ENCODE measurements at places on chromosomes 12 and 14.

- DNase-seq: no peak
Measured at GRCh38 chr14:99522934-99523703, 41.9 kb downstream of the CCNK start.

GRCh38 chr14:106489112-106489881, 962.9 kb downstream of the TMEM121 start:
- no peak for DNase-seq

- no peak for DNase-seq
Measured at GRCh38 chr12:96327346-96327745, 72.9 kb downstream of the CDK17 start.

- DNase-seq: peak; percentile 99
Measured at GRCh38 chr12:105107494-105108371, at the start of gene WASHC4. Gene WASHC4 (plus strand): TSS chr12:105107731. CDS start chr12:105107801, 70 bp downstream.

DNA sequence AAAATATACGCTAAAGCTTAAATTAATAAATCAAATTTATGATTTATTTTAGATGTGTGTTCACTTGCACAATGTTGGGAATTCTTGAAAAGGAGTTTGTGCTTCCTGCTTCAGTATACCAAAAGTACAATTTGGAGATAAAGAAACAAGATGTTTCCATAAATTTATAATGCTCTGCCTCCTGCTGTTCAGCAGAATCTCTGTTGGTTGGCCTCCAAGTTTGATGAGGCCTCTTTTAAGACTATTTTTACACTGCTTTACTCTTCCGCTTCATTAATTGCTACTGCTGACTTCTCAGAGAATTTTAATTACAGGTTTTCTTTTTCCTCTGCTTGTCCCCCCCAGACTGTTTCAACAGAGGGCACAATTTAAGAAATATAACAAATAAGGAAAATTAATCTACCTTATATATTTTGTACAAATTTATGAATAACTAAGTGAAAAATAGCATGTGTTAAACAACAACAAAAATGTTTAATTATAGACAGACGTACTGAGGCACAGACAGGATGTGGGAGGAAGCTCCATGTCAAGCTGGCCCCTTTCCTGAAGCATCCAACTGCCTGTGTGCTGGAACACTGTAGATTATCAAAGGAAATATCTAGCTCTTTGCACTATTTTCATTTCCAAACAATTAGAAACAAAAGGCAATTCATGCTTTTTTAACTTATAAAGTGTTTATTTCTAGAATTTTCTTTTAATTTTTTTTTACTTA, 83.9 kb downstream of the PIK3C2G start:
- no peak for DNase-seq

DNA sequence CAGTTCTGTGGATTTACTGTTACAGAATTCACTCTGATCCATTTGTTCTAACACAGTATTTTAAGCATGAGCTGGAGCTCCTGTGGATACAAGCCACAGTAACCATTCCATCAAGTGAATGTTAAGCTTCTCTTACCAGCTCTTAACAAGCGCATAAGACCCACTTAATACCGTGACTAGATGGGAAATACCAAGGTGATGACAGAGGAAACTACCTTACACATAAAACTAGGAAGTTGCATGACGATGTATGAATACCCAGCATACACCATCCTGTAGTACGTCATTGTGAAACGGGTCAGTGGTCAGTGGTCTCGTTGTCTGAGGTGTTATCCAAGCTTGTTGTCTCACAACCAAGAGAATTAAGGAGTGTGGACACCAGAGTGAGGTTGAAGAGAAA, 2.0 kb upstream of the GALC start:
- peak; percentile 56 for DNase-seq

DNA sequence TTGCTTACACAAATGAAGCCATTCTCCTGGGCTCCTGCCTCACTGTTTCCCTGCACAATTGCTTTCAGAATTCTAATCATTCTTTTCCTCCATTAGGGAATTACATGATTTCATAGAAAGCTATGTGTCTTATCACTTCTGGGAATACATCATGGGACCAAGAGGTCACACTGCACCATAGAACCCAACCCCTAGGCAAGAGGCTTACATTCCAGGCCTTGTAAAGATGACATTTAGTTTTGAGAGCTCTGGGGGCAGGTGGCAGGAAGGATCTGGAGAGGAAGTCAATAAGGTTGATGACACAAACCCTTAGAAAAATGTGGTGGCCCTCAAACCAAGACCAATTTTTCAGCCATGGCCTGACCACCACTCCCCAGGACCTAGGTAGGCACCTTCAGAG, 57.1 kb downstream of the NUAK1 start:
- DNase-seq: no peak

- no peak for DNase-seq
Measured at GRCh38 chr12:4011597-4011996, 138.4 kb upstream of the PARP11 start.

DNA sequence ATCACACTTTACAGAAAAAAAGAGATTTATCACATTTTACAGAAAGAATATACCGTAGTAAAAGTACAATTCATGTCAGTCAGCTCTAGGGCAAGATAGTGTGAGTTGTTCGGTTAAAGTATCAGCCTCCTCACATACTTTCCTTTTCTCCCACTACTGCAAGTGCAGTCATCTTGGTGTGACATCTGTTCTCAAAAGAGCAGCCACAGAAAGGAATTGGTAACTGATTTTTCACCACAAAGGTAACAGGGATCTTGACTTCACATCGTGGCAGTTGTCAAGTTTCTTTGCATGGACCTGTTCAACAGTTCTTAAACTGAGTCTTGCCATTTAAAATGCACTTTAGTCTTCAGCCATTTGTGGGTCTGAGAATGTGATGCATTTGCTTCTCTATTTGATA, 5.0 kb upstream of the E2F7 start:
- DNase-seq: peak; percentile 52

GRCh38 chr14:53062856-53063255, 90.3 kb downstream of the DDHD1 start:
- DNase-seq: no peak

DNA sequence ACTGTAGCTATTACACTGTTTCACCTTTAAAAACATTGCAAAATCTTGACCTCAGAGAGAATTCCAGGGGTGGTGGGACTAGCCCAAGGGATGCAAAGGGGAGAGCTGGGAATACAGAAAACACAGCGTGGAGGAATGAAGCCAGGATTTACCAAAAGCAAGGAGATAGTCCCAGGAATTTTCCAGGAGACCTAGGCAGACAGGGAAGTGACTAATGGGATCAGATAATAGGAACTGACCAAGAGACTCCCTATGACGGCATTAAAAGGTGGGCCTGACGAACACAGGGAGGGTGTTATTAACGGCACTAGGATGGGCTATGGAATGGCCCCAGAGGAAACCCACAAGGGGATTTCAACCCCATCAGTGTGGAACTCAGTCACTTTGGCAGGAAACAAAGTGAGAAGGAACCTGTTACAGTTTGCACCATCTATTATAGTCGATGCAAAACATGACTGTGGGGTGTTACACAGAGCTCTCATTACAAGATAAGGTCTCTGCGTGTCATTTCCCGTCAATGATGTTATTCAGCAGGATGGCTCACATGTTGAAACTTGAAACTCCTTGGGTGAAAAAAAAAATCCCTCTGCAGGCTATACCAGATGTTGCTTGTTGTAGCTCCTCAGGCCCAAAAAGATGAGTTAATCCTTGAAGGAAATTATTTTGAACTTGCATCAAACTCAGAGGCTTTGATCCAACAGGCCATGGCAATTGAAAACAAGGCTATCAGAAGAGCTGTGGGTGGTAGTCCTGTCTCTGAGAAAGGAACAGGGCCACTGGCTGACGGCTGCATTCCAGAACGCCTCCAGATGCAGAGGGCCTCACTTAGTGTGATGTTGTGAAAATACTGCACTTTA, 58.7 kb downstream of the DRAM1 start:
- DNase-seq: peak; percentile 67

Data from GM20000 (cell line).